Stimulated activated CD8-positive, alpha-beta memory T cell treated with anti-CD3 and anti-CD28 coated beads, Interleukin-4, amount 100 ng/mL, for 48 hours (primary cell): ENCODE measurements at places on chromosomes 5 and 9.

DNA sequence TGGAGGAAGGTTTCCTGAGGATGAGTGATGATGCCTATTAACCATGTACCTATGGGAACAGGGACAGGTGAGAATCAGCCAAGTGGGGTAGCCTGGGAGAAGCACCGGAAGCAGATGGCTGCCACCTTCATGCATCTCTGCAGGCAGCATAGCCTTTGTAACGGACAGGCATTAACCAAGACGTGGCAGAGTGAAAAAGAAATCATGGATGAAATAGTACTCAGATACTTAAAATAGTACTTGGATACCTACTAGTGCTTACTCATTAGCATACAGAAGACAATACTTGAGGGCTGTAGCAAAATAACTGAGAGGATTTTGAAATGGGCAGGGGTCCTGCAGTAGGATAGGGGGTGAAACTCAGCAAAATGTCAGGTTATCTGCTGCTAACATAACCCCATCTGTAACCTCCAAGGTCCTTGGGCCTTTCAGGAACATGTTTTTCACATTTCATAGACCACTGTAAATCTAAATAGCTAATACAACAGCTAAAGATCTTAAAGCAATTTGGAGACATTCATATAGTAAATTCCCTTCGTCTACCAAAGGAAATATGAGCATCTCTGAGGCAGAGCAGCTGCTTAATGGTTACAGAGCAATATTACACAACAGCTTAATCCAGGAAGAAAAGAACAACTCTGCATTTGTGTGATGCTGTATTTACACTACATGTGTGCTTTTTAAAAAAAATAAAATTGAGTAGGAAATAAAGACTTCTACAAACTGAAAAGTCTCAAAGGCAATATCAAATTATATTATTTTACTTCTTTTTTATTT is 154.3 kb downstream of the NFIB start:
- no peak for DNase-seq

DNA sequence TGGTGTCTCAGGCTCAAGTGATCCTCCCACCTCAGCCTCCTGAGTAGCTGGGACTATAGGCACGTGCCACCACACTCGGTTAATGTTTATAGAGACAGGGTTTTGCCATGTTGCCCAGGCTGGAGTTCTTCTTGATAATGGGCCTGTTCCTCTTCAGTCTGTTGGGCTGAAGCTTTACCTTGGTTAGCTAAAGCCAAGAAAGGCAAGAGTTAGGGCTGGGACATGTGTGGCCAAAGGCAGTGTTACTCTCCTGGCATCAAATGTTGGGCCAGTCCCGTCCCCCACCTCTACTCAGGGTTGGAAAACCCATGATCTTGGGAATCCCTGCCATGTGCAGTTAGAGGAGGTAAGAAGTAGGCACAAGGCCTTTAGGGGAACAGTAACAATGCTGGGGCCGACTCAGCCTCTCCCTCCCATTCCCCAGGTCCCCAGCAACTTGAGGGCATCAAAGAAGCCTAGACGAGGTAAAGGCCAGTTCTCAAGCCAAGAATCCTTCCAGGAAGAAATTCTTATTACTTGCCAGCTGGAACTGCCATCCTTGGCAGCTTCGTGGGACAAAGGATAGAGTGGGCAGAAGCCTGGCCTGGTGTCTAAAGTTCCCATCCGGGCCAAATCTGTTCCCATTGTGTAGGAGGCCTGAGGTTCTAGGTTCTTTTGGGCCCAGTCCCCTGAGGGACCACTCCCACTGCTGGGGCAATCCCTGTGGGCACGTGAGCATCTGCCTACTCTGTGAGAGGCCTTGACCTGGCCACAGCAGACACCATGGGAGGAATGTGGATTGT is 4.5 kb downstream of the EGR1 start:
- peak; percentile 53 for DNase-seq

GRCh38 chr5:147388184-147389108 is 121.4 kb downstream of the DPYSL3 start:
- DNase-seq: no peak

- no peak for DNase-seq
These were observed 22.5 kb downstream of the PITX1 start for GRCh38 chr5:135011355-135012032.

DNA sequence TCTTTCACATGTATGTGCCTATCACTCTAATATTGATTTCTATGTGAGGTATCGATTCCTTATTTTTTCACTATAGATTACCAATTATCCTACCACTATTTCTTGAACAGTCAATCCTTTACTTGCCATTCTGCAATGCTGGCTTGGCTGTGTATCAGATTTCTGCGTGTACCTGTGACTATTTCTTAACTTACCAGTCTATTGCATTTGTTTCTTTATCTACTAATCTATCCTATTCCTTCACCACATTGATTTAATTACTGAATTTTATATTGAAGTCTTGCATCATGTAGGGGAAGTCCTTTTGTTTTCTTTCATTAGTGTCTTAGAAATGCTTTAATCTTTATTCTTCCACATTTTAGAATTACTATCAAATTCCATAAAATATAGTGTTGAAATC is 684.8 kb downstream of the LRRC70 start:
- DNase-seq: no peak

DNA sequence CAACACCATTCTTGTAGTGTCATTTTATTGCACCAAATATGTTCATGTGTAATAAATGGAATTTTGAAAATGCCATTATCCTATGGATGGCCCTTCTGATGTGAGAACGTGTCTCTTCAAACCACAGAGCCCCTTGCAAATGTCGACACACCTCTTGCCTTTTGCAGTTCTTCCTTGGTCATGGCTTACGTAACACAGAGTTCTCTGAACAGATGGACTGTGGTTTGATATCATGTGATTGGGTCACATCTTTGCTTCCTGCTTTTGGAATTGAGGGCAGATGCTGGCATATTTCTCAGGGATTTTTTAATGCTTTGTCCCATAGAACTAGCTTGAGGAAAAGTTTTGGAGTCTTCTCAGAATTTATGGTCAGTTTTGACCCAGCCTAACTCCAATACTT is 4.6 kb downstream of the TGFBR1 start:
- DNase-seq: no peak

DNA sequence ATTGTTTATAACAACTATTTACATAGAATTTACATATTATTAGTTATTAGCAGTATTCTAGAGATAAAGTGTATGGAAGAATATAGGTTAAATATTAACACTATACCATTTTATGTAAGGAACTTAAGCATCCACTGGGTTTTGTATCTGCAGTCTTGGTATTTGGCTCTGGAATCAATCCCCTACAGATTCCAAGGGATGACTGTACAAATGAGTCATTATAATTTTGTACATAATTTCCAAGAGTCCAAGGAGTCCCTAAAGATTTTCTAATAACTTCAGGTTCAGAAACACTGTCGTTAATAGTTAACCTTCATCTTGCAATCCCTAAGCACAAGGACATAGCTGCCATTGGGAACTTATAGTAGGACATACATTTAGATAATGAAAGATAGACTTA is 254.8 kb upstream of the PDE4D start:
- no peak for DNase-seq

GRCh38 chr5:180470966-180471582 is 23.1 kb upstream of the CNOT6 start:
- peak; percentile 72 for DNase-seq

DNA sequence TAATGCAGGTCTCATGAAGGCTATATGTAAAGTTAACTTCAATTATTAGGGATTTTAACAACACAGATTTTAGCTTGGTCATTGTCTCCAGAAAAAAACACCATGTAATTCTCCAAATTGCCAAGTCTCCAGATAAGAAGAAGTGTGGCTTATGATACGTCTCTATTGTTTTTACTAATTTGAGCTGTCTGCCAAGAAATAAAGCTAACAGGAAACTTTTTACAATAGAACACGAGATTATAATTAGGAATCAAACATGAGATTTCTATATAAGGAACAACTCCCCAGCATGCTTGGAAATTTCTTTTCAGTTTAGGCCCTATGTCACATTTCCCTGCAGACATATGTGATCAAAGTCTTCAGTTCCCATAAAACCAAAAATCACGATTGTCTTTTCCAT is 142.7 kb downstream of the MCTP1 start:
- DNase-seq: no peak

DNA sequence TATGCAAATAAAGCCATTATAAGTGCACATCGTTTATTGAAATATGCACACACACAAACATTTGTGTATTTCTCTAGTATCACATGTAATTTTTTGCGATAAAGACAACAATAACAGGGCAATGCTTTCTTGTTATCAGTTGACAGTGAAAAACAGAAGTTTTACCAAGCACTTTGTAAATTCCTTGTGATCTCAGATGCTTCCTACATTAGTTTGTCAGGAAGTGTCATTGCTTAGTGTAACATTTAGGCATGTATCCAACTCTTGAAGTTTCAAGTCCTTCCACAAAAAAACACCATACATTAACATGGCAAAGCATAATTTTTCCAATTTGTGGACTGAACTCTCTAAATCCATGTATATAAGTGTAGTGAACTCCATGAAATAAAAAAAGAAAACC is 46.4 kb downstream of the MOCS2 start:
- DNase-seq: no peak

- no peak for DNase-seq
These were observed 4.4 kb upstream of the SNX2 start for GRCh38 chr5:122770477-122770876.

DNA sequence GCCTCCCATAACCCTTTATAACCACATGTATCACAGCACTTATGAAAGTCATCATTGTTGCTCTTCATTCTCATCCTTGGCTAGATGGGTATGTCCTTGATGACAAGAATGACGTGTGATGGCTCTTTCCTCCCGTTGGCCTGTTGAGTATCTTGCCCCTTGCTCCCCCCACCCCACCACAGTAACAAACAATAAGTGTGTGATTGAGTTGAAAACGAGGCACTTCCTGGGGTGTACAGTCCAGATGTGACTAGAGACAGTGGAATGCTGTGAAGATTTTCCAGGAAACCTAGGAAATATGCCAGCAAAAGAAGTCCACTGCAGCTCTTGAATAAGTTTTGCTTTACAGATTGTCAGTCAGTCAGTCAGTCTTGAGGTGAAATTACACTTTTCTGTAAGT is 262.5 kb downstream of the ELAVL2 start:
- DNase-seq: no peak

- DNase-seq: no peak
These were observed 91.1 kb upstream of the TLE4 start for GRCh38 chr9:79480639-79481038.

DNA sequence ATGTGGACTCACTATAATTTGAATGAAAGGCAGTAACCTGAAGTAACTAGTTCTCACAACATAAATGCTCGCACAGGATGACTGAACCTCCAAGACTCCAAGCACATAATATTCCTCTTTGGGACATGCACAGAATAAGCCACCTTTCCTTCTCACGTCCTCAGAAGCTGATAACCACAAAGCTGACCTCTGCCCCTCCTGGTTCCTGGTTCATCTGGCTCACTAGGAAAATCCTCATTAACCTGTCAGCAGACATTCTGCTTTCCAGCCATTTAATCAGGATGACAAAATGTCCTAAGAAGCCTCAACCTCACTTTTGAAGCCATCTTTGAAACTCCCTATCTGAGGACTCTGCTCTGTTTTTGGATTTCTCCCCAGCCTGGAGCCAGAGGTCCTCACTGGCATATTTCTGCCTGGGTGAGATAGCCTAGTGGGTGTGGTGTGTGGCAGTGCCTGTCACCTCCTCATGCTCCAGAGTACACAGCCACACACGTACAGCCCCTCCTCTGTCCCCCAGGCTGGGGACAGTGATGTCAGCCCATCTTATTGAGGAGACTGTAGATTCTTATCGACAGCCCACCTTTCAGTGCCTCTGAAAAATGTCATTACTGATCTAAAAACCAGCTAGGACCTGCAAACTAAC is 10.3 kb downstream of the ANKH start:
- no peak for DNase-seq

DNA sequence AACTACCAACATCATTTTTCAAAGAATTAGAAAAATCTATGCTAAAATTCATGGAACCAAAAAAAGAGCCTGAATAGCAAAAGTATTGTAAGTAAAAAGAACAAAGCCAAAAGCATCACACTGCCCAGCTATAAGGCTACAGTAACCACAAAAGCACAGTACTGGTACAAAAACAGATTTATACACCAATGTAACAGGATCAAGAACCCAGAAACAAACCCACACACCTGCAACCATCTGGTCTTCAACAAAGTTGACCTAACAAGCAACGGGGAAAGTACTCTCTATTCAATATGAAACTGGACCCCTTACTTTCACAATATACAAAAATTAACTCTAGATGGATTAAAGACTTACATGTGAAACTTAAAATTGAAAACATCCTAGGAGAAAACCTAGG is 94.2 kb upstream of the TARS1 start:
- DNase-seq: no peak

DNA sequence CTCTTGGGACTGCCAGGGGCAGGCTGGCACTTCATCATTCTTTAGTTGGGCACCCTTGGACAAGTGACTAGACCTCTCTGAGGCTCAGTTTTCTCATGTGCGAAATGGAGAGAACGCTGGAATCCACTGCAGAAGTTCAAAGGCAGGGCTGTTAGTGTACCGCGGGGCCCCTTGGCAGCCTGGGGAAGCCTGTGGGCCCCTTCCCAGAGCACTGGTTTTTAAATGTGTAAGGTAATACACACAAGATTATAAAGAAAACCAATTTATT is 209.5 kb upstream of the MVB12B start:
- no peak for DNase-seq

- no peak for DNase-seq
These were observed 131.3 kb upstream of the CCDC180 start for GRCh38 chr9:97176206-97176605.
